ENCODE measurements at places on chromosomes 4 and X.

- peak; percentile 27 for DNase-seq
Observed at GRCh38 chrX:12814420-12814819, 23.2 kb downstream of the PRPS2 start.

- no peak for DNase-seq
Observed at GRCh38 chr4:106803083-106803482, 233.0 kb downstream of the DKK2 start.

- DNase-seq, result no peak
Observed at GRCh38 chr4:136002316-136002715, 1530.0 kb downstream of the PCDH18 start.

GRCh38 chr4:152264106-152264505 lies 271.8 kb downstream of the FBXW7 start:
- no peak for DNase-seq

- DNase-seq, result no peak
Observed at GRCh38 chr4:188270273-188271069, 131.2 kb downstream of the TRIML1 start.

GRCh38 chr4:84032372-84032771 lies 466.7 kb downstream of the NKX6-1 start:
- no peak for DNase-seq

- no peak for DNase-seq
Observed at GRCh38 chrX:9765072-9765736, 443 bp downstream of the GPR143 start.

DNA sequence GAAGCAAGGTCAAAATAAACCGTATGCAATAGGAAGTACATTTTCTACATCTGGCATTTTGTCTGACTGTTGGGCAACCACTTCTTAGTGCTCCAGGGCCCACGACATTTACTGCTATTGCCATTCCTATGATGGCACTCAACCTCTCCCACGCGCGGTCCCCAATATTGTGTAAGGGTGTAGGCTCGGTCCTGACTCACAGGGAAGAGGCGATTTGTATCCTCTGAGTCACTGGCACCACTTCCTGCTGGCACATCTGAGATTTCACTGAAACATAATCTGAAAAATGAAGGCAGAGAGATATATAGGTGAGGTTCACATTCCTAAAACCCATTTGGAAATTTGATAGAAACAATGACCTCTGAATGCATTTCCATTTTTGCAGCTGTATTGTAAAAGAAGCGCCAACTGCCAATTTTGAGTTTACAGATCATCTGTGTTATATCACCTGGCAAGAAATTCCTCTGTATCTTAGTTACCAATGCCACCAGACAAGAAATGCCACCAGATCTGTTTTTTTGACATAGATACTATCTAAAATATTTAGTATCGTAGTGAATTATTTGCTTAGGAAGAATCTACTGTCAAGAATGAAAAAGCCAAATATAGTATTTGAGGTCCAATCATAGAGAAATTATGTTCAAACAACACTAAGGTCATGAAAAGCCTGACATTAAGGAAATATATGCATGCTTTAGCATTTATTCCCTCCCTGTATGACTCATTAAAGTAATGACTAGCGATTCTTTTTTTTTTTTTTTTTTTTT lies 9.8 kb downstream of the EREG start:
- DNase-seq, result no peak

DNA sequence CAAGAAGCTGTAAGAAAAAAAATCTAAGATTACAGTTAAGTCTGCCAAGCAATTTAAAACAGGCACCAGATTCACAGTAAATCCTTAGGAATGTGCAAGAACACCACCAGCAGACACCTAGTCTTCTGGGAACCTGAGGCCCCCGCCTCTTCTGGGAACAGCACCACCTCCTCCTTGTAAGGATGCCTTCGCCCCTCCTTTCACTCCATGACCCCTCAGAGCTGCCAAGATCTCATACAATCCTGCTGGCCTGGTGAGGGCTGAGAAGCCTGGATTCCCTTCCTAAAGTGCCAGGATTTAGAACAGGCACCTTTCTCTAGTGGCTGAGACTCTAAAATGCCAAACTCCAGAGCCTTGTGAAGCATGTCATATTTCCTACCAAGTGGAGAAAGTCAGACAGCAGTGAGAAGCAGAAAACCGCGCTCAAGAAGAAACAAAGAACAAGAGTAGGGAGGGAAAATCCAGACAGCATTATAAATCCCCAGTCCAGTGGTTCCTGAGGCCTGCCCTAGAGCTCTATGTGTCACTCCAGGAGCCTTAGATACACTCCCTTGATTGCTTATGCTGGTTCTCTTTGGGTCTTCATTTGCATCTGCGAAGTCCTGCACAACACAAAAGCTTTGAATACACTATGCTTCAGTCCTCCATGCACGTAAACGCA lies 166.4 kb downstream of the TSPAN5 start:
- DNase-seq, result no peak

GRCh38 chrX:138853936-138854335 lies 142.4 kb upstream of the FGF13 start:
- DNase-seq, result no peak

DNA sequence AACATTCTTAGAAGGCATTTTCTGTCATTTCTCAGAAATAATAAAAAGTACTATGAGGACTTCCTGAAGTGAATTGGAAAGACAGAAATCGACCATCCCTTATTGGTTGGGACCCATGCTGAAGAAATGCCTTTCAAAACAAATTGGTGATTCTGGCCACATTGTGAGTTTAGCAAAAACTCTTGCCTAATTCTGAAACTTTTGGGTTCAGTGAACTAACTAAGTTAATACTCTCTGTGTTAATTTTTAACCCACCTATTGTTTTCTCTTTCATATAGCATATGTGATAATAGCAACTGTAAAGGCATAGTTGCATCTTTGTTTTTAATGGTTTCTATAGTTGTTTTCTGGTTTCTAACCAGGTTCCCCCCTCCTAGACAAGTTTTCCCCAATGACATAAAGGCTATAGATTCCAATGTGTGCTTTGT lies 129.3 kb upstream of the FAT1 start:
- no peak for DNase-seq

- DNase-seq, result no peak
Observed at GRCh38 chr4:95761426-95761825, 78.5 kb upstream of the PDHA2 start.

DNA sequence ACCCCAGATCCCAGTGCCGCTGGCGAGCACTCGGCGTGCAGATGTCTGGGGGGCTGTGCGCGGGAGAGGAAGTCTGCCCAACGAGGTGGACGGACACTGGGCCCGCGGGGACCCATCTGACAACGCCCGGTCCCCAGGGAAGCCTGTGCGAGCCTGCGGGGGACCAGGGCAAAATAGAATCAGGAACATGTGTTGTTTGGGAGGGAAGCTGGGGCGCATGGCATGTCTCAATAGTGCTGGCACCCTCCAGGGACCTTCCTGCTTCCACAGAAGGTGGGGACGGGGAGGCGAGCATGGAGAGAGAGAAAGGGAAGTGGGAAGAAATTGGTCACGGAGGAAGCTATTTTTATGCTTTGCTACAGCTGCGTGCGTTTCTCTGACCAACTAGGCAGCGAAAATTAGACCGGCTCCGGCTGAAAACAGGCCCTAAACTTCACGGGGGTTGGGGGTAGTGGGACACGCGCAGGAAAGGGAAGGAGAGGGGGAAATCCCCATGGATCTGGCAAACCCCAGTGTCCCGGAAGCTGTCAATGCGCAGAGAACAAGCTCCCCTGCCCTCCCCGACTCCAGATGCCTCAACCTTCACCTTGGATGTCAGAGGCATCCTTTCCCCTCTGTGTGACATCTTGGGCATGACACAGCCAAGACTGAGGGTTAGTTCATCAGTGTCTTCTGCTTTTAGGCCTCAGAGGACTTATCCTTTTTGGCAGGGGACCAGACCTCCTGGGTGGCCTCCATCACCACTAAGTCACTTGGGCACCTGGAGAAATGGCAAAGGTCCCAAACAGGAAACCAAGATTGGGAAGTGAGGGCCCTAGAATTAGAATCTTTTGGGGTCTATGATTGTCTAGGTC lies 169.8 kb upstream of the BCOR start:
- DNase-seq, result no peak

DNA sequence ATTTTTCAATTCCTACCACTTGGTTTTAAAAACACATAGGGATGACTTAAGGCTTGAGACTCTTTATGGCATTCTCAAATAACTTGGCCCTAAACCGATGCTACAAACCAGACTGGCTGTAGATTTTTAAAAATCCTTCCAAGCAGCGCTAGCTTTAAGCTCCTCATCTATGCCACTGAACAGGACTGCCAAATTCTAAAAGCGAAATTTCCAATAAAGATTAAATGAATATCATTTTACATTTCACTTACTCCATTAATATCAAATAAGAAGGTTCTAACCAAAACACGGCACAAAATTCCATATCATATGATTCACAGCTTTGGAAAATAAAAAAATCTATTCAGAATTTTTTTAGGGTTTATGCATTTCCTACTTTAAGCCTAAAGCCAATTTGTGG lies 134.2 kb downstream of the FANCB start:
- DNase-seq, result no peak

GRCh38 chr4:53596901-53597300 lies 5.6 kb upstream of the LNX1 start:
- DNase-seq, result no peak

DNA sequence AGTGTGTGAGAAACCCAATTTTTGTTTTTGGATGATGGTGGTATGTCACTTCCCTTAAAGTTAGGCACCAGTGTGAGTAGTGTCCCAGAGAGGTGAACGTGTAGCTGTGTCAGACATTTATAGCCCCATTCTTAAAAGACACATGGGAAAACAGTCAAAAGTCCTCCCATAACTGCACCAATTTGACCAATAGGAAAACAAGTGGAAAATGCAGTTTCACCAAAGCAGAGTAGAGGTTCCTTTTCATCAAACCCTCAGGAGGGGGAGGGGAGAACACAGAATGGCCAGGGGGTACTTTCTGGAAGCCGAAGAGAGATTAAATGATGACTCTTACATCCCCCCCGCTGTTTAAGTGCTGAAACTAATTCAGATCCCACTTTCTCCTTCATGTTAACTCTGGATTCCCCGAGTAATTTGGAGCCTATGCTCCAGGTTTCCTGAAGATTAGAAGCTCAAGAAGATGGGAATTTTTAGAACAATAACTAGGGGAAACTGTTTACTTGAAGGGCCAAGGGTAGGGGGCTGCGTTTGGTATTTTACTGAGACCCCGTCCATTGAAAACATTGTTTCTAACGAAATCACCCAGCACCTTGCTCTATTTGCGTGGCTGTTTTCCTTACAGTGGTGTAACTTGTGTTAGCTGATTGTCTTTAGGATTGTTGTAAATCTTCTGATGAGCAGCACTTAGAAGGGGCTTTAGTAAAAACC lies 2.1 kb upstream of the LEF1 start:
- DNase-seq, result no peak

GRCh38 chr4:77360451-77360850 lies 203.4 kb downstream of the CCNG2 start:
- no peak for DNase-seq
